Stimulated activated CD4-positive, alpha-beta T cell treated with anti-CD3 and anti-CD28 coated beads, Interleukin-15, amount 100 ng/mL, for 24 hours (primary cell): ENCODE measurements at places on chromosomes 11 and 22.

GRCh38 chr11:1852271-1852876 lies 510 bp upstream of the LSP1 start:
- DNase-seq, result no peak

- no peak for DNase-seq
Measured at GRCh38 chr22:21000987-21001600, 824 bp downstream of the THAP7 start.

GRCh38 chr11:66457826-66458225 lies 8.9 kb upstream of the PELI3 start:
- no peak for DNase-seq

- DNase-seq, result peak; percentile 56
Measured at GRCh38 chr22:27801616-27802345, at the start of gene MN1. Gene MN1 (minus strand): TSS chr22:27801756. CDS start chr22:27800543, 1,213 bp downstream.

DNA sequence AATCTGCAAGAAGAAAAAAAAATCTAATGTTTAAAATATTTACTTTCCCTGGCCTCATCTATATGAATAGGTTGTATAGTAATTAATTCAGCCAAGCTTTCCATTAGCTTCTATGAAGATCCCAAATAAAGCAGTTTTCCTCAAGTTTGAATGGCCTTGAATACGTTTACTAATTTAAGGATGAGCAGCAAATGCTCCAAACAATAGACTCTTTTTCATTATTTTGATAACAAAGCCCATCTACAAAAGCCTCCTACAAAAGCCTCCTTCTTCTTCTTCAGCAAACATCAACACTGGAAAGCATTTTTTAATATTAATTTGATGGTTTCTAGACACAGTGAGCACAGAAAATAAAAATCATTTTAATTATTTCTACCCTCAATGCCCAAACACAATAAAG lies 1130.3 kb upstream of the CNTN5 start:
- no peak for DNase-seq

DNA sequence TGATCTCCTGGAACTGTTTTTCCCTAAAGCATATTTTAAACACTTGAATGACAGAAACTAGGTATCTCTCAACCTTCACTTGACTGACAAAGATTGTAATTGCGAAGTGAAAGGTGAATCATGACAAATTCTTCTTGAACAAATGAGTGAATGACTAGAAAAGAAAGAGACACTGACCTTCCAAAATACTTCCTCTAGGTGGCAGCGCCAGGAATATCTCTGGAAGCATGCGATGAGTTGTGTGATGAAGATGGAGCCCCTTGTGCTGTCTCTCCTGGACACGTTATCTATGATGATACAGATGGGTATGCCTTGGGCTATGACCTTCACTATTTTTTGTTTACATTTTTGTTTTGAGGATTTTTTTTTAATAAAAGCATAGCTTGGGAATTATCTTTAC lies 7.0 kb upstream of the CASP12 start:
- DNase-seq, result no peak

DNA sequence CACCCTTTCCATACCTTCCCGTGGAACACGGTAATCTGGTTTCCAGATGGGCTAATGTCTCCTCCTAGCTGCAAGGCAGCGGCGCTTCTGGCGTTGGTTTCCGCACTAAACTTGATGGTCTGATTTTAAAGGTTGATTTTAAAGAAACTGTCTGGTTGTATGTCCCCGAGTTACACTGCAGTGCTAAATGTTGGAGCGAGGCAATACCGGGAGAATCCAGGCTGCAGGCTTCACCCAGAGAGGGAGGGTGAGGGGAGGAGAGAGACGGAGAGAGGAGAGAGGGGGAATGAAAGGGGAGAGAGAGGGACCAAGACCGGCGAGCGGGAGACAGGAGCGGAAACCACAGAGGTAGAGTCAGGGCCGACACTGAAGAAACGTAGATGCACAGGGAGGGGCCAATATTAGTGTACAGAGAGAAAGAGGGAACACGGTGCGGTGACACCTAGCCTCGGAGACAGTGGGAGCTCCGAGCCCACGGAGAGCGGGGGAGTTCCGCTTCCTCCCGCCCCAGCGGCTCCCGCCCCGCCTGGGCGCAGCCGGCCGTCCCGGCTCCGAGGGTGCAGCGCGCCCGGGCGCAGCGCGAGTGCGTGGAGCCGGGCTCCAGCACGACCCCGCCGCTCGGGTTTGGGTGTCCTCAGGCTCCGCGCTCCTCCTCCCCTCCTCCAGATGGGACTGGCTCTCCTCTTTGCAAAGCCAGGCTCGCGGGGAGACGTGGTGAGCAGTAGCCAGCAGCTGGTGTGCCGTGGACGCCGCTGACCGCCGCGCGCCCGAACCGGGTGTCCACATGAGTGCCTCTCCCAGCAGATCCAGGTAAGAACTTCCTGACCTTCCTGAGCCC lies 71.9 kb upstream of the GRAMD1B start:
- DNase-seq, result peak; percentile 68

DNA sequence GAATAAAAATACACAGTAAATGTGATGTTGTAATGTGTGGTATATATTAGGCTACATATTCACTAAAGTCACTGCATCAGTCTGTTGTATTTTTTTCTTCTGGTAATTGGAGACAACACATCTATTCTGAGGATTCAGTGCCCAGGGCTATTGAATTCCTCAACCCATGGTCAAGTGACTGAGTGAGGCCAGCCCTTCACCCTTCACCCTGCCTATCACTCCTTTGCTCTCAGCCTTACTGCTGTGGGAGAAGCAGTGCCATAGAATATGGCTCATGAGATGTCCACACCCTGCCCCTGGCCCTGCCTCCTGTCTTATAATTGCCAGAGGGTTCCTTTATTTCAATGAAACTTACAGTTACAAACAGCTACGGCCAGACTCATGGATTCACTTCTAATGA lies 295.6 kb downstream of the NTM start:
- DNase-seq, result no peak

DNA sequence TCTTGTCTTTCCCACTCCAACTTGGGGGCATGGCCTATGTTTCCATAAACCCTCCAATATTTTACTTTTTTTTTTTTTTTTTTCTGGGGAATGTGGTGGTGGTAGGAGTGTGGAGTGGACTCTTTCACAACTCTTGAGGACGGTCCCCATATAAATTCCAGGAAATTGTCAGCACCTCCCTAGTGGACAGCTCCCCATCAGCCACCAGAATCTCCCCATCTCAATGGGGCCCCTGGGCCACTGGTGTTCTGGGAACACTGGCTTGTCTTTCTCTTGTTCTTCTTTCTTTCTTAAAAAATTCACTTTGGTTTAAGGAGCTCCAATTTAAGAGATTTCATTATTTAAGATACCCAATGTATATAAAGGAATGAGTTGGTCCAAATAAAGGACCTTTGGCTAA lies 74.1 kb downstream of the ADM start:
- no peak for DNase-seq
